ENCODE measurements at places on chromosomes 7 and 10. TPM values are rescaled to one million over a fixed set of nuclear protein-coding genes. Genes with fewer than 3 reads are reported as not detected.

The HECW1 gene
- total RNA-seq: not detected

The STEAP1B gene
- total RNA-seq: 23.9 TPM

The KLF14 gene
- total RNA-seq: under 0.01 TPM

The ELN gene
- total RNA-seq: not detected

The ABCC2 gene
- 129 TPM for total RNA-seq

The PNLIPRP3 gene
- 3.8 TPM for total RNA-seq

The CPN1 gene
- 5.2 TPM for total RNA-seq

The GJC3 gene
- 0.69 TPM for total RNA-seq

The TMEM270 gene
- total RNA-seq: not detected

The MUC12 gene
- total RNA-seq: 0.69 TPM

The C10orf53 gene
- not detected for total RNA-seq

The SPOCK2 gene
- 0.33 TPM for total RNA-seq

The TMEM176B gene
- 0.15 TPM for total RNA-seq

The MET gene
- 34.0 TPM for total RNA-seq

All from melanocyte of skin (primary cell).